ENCODE measurements at places on chromosomes 5 and 9. TPM values are rescaled to one million over a fixed set of nuclear protein-coding genes. Genes with fewer than 3 reads are reported as not detected.

- no peak for DNase-seq
Measured at GRCh38 chr5:154977409-154977808, 36.1 kb upstream of the KIF4B start.

DNA sequence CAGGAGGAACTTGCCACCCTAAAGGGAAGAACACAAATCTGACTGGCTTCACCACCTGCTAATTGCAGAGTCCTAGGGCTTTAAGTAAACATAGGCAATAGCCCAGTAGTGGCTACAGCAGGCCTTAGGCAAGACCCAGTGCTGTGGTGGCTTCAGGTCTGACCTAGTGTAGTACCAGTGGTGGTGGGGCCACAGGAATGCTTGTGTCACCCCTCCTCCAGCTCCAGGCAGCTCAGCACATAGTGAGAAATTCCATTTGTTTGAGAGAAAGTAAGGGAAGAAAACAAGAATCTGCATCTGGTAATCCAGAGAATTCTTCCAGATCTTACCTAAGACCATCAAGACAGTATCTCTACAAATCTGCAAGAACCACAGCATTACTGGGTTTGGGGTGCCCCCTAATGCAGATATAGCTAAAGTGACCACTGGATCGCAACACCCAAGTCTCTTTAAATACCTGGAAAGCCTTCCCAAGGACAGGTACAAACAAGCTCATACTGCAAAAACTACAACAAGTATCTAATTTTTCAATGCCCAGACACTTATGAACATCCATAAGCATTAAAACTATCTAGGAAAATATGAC, 102.6 kb upstream of the TRPM3 start:
- no peak for DNase-seq

DNA sequence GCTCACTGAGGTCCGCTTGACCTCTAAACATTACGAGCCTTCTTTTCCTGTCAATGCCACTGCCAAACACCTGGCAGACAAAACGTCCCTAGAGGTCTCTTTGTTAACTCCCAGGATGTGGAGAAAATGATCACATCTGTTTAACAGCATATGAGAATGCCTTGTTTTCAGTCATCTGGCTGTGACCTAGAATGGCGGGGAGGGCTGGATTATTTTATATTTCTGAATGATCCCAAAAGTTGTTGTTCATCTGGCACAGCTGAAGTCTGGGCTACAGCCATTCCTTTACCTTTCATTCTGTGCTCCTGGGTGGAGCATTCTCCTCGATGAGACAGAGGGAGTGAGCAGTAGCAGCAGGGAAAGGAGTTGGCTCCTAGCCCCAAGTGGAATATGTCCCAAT, 138.2 kb downstream of the PRDM6 start:
- no peak for DNase-seq

HK3 gene
- 13.3 TPM for total RNA-seq

NUP155 gene
- total RNA-seq: 46.2 TPM

NTRK2 gene
- 0.24 TPM for total RNA-seq

SLC27A4 gene
- 23.5 TPM for total RNA-seq
